ELR (cell line): ENCODE measurements at places on chromosomes 7 and 10.

- DNase-seq: no peak
These were observed 410.4 kb upstream of the NPVF start for GRCh38 chr7:25638590-25639244.

DNA sequence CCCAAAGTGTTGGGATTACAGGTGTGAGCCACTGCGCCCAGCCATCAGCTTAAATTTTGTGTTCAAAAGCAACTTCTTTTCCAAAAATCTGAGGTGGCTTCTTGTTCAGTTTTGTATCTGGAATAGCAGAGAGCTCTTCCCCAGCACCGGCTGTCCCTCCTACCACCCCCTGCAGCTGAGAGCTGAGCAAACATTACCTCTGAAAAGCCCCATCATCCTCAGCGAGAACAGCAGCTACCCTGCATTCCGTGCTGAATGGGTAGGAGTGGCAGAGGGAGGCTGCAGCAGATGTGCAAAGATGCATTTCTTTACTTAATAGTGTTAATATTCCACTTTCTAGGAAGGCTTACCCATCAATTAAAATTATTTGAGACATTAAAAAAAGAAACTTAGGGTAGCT lies 31.8 kb downstream of the CCM2 start:
- no peak for DNase-seq

GRCh38 chr7:12543586-12543985 lies 26.9 kb upstream of the SCIN start:
- DNase-seq: no peak

DNA sequence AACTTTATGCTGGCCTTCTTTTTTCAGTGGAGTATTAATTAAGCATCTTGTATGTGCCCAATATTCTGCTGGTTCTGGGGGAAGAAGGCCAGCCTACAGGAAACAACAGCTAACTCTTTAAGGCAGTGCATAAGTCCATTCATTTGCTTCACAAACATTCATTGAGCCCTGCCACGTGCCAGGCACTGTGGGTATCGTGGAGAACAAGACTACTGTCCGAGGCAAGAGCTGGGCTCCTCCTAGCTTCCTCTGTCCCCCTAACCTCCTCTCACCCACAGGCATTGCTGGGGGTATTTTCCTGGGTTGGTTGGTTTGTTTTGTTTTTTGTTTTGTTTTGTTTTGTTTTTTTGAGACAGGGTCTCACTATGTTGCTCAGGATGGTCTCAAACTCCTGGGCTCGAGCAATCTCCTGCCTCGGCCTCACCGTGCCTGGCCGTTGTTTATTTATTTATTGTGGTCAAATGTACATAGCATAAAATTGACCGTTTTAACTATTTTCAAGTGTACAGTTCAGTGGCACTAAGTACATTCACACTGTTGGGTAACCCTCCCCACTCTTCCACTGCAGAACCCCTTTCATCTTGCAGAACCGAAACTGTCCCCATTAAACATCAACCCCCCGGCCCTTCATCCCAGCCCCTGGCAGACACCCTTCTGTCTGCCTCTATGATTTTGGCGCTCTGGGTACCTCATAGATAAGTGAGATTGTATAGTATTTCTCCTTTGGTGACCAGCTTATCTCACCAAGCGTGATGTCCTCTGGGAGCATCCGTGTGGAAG lies 32.6 kb downstream of the CHST3 start:
- no peak for DNase-seq

GRCh38 chr10:17676919-17677318 lies 33.0 kb downstream of the STAM start:
- no peak for DNase-seq

- DNase-seq: no peak
These were observed 130.0 kb upstream of the EEPD1 start for GRCh38 chr7:36023033-36023560.

DNA sequence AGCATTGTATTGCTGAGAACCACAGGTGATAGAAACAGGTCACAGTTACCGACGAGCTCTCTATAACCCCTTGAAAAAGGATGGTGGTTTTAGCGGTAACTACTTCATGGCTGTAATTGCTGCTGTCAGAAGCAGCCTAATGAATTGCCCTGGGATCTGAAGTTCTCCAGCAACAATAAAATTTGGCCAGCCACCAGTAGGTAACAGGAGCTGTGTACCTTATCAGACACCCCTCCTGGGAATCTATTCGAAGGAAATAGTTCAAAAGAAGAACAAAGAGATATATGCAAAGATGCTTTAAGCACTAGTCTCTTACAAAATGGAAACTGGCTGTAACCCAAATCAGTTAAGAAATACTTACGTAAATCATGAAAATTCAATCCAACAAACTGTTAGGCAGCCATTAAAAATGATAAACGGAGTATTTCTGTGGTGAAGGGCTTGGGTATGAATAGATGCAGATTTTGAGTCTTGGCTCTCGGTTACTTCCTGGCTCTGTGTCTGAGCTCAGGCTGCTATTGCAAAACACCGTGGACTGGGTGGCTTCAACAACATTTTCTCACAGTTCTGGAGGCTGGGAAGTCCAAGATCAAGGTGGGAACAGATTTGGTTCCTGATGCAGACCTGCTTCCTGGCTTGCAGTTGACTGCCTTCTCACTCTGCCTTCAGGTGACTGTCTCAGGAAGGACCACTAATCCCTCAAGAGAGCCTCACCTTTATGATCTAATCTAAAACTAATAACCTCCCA lies 1.6 kb downstream of the MSRB2 start:
- peak; percentile 40 for DNase-seq

DNA sequence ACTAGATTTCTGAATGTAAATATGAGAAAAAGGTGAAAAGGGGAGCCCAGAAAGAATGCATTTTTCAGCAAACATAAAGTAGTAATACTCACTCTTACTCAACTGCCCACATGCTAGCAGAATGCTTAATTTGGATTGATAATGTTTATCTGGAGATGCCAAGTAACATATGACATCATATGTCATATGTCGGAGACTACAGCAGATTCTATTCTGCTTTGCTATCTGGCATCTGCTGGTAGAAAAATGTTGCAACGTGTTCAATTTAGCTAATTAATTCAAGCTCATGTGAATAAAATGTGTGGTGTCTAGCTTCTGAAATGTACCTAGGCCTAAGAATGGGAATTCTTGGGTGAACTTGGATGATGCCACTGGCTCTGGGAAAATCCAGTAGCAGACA lies 4.5 kb downstream of the BBIP1 start:
- no peak for DNase-seq

DNA sequence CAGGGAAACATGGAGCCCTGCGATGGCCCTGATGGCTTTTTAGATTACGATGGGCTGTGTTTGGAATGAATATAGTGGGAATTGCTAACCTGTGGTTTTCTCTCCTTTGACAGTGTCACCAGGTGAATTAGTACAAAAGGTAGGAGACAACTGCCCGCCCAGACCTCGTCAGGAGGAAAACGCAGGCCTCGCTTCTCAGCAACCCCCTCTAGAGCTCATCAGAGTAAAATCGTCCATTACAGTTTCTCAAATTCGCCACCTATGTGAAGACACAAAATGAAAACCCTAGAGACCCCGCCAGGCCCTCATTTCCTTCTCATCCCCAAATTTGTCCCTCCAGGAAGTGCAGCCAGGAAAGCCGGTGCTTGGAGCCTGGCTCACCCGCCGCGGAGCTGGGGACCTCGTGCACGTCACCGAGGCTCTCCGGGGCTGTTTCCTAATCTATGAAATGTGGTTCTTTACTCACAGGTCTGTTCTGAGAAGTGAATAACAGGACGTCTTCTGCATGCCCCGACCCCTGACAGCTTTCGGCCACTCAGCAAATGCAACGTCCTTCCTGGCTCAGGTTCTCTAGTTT lies 143.7 kb downstream of the VIPR2 start:
- DNase-seq: no peak

GRCh38 chr7:100603726-100604027 lies 1.5 kb downstream of the PCOLCE start:
- peak; percentile 60 for DNase-seq

- no peak for DNase-seq
These were observed 30.2 kb downstream of the COBL start for GRCh38 chr7:51286401-51286800.

DNA sequence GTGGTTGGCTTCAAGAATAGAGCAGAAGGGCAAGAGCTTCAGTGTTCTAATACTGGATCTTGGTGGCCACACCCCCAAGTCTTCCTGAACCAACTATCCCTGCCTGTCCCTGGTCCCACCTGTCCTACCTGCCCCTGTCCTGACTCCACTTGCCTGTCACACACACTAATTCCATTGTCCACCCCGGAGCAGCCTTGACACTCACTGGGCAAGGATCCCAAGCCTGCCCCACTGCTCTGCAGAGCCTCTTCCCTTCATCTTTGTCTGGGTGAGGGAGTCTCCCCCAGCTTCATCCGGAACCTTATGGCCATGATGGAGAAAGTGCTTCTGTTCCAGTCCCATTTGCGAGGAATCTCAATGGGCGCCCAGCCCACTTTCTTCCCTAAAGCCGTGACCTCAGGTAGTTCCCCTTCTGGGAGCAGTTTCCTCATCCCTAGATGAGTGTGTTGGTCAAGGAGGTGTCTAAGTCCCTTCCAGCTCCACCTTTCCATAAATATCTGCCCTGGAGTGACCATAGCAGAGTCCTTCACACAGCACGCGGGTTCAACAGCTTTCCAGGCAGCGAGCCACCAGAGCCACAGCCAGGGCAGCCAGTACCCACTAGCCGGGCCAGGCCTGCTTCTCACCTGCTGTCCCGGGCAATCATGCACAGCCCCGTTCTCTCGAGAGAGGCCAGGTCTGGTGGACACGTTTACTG lies 61.5 kb downstream of the VIPR2 start:
- no peak for DNase-seq

GRCh38 chr10:129879655-129880054 lies 84.4 kb downstream of the EBF3 start:
- DNase-seq: no peak

DNA sequence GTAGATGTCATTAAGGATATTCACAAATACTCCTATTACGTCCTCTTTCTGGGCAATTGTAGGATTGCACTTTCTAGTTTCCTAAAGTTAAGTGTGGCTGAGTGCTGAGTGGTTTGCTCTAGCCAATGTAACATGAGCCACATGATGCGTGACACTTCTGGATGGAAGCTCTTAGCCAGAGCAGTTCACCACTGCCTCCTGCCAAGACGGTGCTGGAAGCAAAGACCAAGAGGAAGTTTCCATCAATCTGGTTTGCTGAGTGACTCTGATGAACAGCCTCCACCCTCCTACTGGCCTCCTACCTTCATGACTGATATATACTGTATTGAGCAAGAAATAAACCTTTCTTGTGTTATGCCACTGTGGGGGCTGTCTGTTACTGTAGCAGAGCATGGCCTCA lies 318.1 kb downstream of the KCNMA1 start:
- no peak for DNase-seq

- DNase-seq: peak; percentile 54
These were observed 75.7 kb downstream of the LYZL2 start for GRCh38 chr10:30553626-30554439.

GRCh38 chr7:22864301-22864700 lies 41.7 kb upstream of the TOMM7 start:
- DNase-seq: peak; percentile 65

- DNase-seq: no peak
These were observed 251.6 kb downstream of the USP6NL start for GRCh38 chr10:11359869-11360268.

GRCh38 chr10:125976960-125977605 lies 80.7 kb downstream of the FANK1 start:
- DNase-seq: no peak

DNA sequence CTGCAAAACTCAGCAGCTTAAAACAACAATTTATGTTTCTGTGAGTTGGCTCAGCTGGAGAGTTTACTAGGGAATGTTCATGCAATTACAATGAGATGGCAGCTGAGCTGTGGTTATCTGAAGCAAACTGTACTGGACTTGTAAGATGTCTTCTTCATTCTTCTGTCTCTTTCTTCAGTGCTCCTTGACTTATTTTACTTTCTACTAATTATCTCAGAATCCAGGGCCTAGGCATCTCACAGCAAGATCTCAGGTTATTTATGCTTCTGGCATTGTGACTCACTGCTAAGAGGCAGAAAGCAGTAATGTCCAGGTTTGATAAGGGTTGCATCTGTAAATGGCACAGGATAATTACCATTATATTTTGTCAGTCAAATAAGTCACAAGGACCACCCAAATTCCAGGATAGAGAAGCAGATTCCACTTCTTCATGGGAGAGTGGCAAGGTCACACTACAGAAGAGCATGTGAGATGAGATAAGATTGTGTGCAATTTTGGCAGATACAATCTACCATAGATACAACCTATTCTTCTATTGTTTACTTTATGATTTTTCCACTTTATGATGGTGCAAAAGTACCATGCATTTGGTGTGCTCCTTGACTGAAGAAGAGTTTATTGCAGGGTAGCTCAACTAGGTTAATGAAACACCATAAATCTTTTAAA lies 16.8 kb downstream of the VIM start:
- DNase-seq: peak; percentile 16

- DNase-seq: no peak
These were observed 549.5 kb upstream of the GRM3 start for GRCh38 chr7:86094166-86094669.

GRCh38 chr7:100884736-100885439 lies 4.6 kb downstream of the UFSP1 start:
- no peak for DNase-seq

GRCh38 chr7:133139801-133140200 lies 57.9 kb upstream of the CHCHD3 start:
- DNase-seq: no peak
